ENCODE measurements at places on chromosomes 4 and X.

GRCh38 chr4:98262431-98262830, 1.2 kb downstream of the RAP1GDS1 start:
- no peak for DNase-seq

DNA sequence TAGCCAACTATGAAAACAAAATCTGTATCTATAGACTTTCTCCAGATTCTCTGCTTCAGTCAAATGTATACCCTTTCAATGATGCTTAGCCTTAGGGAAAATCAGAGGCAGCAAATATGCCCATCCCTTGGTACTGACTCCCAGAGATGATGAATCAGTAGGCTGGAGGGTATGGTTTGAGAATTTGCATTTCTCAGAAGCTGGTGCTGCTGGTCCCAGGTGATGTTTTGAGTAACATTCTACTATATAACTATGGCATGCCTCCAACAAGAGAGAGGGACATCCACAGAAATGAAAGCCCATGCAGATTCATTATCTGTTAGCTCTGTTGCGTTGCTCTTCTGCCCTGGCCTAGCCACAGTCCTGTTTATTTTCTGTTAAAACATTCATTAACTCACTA, 13.6 kb downstream of the TNIP3 start:
- no peak for DNase-seq

DNA sequence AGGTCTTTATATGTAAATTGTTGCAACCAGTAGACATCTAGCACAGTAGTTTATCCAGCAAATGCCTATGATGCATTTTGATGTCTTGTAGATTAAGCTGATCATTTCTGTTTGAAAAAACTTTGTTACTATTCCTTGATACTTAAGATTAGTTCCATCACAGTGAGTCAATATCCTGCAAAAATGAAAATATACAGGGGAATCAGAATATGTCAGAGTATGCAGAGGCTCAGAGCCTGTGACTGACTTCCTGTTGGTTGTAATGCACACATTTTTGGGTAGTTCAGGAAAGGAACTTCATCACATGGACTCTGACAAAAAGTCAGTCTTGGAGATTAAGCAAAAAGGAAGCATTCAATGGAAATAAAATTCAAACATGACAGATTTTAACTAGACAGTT, 815.5 kb downstream of the FAT4 start:
- DNase-seq = no peak

DNA sequence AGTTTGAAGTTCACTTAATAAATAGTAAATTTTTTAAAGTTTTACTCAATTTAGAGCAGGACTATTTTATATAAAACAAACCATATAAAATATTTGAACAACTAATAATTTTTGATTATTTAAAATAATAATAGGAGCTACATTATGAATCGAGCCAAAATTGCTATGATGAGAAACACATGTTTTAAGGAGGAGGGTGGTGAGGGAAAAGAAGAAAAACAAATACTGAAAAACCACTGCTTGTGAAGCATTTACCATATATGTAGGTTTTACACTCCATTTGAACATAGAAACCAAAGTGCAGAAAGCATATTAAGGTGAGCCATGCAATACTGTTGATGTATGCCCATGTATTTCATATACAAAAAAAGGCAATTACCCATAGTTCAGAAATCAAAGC, 448.9 kb downstream of the FSTL5 start:
- DNase-seq = no peak

GRCh38 chr4:15668566-15669435, 12.8 kb upstream of the FAM200B start:
- no peak for DNase-seq

DNA sequence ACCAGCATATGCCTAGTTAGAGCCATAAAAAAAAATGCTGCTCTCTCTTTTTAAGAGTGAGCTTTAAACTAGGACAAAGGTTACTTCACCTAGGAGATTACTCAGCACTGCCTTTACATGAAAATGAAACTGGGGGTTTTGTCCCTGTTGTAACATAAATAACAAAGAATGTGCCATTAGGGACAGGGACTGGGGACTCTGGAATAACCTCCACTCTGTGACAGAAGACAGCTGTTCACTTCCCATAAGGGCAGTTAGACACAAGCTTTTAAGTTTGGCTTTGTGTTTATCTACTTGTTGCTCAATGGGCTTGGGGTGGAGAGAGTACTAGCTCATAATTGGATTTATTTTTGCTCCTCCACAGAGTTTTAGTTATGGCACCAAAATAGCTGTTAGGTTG, 11.9 kb downstream of the ENPEP start:
- no peak for DNase-seq

- no peak for DNase-seq
These were observed 12.1 kb upstream of the CLCN5 start for GRCh38 chrX:49910344-49910743.
